Neural progenitor cell (in vitro differentiated cells): ENCODE measurements at places on chromosomes 1 and 21.

GRCh38 chr1:206472454-206472853 lies 2.2 kb downstream of the IKBKE start:
- peak; percentile 42 for DNase-seq

DNA sequence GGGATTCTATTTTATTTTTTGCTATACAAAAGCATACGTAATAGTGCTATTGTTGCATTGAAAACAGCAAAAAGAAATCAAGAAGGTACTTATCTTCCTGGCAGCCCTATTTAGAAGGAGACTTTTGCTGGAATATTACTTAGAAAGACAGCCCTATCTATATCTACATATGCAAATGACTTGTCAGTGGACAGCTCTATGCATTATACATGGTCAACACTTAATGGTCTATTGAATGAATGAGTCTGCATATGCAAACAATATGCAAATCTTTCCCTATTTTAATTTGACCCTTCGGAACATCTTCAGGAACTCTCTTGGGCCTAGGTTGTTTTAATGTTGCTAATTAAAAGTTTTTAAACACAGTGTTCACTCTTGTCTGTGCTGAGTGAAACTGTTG lies 110.8 kb downstream of the PLXNA2 start:
- no peak for DNase-seq

DNA sequence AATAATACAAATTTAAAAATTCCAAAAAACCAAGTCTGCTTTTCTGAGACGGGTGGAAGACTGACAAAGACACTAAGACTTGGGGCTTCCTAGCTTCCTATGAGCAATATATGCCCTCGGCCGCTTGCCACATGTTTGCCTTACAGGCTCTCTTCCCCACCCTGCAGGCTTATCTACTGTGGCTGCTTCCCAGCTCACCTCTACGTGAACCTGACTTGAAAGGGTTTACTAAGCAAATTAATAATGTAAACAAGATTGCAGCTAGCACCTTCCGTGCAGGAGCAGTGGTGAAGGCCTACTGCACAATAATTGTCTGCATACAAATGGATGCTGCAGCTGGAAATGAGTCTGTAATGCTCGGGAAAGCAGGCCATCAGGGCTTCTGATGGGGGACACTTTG lies 152.9 kb upstream of the DAB1 start:
- no peak for DNase-seq

DNA sequence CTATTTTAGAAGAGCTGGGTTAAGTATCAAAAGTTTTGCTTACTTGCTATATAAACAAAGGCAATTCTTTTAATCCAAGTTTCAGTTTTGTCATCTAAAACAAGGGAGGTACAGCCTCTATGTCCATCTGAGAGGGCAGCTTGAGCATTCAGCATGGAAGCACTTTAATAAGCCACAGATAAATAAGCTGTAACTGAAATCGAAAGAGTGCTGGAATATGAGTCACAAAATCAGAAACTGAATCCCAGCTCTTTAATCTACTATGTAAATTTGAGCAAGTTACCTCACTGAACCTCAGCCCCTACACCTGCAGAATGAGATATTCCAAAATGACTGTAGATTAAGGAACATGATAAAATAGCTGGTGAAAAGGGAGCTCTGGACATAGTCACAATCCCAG lies 80.0 kb upstream of the HP1BP3 start:
- no peak for DNase-seq

DNA sequence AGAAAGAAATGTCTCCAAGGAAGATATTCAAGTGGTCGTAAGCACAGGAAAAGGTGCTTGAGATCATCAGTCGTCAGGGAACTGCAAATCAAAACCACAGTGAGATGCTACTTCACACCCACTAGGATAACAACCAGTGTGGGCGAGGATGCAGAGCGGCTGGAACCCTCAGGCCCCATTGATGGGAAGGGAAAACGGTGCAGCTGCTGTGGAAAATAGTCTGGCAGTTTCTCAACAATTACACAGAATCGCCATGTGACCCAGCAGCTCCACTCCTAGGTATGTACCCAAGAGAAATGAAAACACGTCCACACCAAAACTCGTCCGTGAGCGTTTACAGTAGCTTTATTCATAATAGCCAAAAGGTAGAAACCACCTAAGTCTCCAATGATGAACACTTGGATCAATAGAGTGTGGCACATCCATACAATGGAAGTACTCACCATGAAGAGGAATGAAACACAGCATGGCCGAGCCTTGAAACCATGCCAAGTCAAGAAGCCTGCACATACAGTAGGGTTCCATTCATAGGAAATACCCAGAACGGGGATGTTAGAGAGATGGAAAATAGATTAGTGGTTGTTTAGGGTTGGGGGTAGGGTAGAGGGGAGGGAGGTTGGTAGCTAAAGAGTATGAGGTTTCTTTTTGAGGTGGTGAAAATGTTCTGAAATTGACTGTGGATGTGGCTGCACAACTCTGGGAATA lies 6.1 kb downstream of the DFFB start:
- DNase-seq: no peak

- DNase-seq: no peak
Measured at GRCh38 chr1:7177021-7177420, 391.8 kb downstream of the CAMTA1 start.

DNA sequence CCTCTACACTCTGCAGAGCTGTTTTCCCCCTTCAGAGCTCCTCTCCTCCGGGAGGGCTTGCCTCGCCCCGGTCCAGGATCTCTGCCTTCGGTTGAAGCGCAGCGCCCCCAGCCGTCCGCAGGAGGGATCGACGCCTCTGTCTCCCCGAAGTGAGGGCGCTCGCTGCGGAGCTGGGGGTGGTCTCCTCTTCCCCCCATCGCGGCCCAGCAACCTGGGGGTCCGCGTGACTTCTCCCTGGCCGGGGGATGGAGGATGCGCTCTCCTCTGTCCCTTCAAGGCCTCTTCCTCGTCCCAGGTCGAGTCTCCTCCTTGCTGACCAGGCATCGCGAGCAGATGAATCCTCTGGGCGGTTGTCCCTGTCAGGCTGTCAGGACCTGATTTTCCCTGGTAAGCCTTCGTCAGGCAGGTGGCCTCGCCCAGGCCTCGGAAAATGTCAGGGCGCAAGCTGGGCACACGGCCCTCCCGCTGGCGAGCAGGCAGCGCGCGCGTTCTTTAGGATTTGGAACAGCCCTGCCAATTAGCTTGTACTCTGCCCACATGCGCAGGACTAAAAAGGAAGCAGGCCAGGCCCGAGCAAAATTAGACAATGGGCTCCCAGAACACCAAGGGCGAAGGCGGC lies 90.5 kb downstream of the EDEM3 start:
- peak; percentile 94 for DNase-seq

DNA sequence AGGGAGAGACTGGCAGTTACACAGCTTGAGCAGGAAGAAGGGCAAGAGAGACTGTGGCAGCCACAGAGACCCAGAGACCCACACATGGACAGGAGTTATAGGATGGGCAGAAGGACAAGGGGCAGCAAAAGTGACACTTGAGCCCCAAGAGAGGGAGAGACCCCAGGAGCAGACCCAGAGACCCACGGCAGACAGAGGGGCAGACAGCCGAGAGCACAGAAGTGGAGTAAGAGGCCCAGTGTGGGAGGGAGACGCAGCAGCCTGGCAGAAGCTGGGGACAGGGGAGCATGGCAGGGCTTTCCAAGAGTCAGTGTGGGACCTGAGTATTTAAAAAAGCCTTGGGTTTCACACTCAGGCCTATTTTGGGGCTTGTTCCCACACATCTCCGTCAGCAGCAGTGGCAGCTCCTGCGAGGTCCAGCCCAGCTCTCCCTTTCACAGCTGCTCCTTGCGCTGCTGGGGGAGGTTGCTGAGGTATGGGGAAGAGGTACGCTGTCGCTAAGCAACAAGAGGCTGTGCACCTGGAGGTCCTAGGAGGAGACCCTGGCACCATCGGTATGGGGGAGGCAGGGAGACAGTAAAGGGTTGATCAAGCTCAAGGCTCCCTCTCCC lies 9.0 kb upstream of the MEF2D start:
- no peak for DNase-seq

DNA sequence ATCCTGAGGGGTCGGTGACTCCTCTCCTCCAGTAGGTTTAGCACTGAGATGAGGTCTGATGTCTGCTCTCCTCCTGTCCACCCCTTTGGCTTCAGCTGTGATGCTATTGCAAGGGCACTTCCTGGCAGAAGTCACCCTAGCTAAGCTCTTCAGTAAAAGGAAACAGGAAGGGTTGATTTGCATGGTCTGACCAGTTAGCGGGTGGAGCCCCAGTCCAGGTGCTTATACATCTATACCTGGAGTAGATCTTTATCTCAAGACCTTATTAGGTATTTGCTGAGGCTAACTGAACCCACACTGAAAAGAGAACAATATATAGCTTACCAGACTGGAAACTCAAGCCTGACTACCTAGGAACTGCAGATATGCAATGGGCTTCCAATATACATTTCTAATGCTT lies 28.9 kb upstream of the NFASC start:
- no peak for DNase-seq
